Foreskin fibroblast (primary cell): ENCODE measurements at places on chromosomes 7 and 10.

DNA sequence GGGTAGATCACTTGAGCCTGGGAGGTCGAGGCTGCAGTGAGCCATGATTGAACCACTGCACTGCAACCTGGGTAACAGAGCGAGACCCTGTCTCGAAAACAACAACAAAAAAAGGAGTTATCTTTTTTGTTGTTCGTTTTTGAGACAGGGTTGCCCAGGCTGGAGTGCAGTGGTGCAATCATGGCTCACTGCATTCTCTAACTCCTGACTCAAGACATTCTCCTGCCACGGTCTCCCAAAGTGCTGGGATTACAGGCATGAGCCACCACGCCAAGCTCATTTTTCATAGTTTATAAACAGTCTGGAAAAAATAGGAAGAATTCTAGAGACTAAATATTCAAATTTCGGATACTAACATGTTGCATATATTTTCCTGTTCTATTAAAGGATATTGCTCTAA, 29.4 kb downstream of the SFXN4 start:
- DNase-seq, result no peak

DNA sequence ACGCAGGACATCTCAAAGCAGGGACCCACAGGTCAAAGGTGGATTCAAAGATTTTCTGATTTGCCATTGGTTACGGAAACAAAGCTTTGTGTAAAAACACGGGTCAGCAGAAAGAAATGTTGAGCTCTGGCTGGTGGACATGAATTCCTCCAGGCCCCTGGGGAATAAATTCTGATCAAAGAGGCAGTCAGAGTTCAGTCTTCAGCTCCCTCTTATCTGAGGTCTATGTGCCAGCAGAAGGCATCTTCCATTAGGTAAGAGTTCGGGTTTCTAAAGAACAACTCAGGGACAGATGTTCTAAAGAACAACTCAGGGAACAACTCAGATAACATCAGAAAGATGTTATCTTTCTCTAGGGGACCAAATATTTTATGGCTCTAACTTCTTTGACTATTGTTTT, 64.9 kb upstream of the PALS2 start:
- no peak for DNase-seq

- no peak for DNase-seq
Measured at GRCh38 chr7:97007583-97007861, 2.2 kb downstream of the DLX6 start.

- DNase-seq, result no peak
Measured at GRCh38 chr10:97736403-97736901, 476 bp upstream of the ZFYVE27 start.

DNA sequence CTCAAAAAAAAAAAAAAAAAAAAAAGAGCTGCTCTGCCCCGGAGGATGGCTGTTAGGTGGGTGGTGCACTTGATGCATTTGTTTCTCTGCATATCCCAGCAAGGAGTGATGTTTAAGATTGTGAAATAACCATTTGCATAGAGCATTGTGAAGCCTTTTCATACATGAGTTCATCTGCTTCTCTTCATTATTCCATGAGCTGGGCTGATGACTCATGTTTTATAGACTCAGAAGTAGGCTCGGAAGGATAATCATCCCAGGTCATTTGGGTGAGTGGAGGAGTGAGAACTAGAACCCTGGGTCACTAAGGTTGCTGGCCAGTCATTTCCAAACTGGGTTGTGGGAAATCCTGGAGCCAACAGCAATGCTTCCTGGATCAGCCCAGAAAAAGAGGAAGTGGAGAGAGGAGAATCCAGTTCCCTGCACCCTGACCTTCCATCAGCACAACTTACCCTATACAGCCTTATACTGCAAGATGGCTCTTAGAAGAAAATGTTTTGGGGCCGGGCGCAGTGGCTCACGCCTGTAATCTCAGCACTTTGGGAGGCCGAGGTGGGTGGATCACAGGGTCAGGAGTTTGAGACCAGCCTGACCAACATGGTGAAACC, 45.3 kb downstream of the TACC2 start:
- DNase-seq, result peak; percentile 76

DNA sequence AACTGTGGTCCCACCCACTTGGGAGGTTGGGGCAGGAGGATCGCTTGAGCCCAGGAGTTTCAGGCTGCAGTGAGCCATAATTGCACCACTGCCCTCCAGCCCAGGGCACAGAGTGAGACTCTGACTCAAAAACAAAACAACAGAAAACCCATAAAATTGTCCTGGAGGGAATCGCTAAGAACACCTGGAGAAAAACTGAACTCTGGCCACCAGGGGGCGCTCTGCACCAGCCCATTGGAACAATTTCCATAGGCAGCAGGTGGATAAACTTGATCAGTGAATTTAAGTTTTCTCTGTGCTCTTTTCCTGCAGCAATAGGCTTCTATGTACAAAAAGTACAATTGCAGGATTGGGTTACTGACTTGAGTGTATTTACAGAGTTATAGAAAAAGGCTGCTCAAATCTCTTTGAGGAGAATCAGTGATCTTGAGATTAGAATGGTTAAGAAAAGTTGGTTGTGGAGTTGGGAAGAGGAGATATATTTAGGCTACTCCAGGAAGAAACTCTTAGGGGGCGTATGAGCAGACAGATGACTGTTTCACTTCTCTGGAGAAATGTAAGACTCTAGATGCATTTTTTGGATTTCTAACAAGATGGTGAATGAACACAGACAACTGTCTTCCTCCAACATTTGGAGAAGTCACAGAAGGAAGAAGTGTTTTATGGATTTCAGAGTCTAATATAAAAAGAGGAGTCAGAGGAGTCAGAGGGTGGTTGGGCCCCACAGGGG, 274.9 kb upstream of the GALNT17 start:
- peak; percentile 14 for DNase-seq

- no peak for DNase-seq
Measured at GRCh38 chr7:117248829-117249228, 74.0 kb downstream of the WNT2 start.

DNA sequence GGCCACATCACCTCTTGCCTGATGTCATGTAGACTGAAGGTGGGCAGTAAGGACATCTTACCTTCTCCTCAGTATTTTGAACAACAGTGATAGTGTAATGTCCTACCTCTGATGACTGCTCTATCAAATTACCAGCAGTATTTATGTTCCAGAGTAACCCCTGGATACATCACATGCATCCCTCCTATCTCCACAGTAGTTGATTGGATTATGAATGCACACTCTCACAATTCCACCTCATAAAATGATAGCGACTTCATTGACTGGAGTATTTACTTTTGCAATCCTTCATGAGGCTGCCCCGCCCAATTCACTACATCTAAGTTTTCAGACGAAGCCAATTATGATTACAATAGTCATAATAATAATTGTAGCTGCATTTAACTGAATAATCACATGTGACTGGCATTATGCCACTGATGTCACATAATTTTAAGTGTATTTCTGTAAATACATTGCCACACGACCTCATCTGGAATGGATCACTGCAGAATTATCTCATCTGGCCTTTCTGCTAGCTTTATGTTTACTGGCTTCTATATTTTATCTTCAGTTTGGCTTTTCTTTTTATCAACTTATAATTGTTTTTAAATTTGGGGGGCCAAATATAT, 268.9 kb downstream of the SLC25A13 start:
- DNase-seq, result no peak

DNA sequence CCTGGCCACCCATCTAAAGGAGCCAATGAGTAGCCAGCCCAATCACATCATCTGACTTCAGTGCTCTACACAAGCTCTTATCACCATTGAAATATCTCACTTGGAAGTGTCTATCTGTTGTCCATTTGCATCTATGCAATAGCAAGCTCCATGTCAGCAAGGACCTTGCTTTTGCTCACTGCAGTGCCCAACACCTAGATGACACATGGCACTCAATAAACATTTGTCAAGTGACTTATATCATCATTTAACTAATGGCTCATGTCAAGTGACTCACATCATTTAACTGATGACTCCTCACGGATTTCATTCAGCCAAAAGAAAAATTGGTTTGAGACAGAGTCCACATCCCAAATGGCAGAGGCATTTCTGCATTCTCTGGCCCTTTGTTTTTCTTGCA, 92.9 kb upstream of the ADAM12 start:
- no peak for DNase-seq

DNA sequence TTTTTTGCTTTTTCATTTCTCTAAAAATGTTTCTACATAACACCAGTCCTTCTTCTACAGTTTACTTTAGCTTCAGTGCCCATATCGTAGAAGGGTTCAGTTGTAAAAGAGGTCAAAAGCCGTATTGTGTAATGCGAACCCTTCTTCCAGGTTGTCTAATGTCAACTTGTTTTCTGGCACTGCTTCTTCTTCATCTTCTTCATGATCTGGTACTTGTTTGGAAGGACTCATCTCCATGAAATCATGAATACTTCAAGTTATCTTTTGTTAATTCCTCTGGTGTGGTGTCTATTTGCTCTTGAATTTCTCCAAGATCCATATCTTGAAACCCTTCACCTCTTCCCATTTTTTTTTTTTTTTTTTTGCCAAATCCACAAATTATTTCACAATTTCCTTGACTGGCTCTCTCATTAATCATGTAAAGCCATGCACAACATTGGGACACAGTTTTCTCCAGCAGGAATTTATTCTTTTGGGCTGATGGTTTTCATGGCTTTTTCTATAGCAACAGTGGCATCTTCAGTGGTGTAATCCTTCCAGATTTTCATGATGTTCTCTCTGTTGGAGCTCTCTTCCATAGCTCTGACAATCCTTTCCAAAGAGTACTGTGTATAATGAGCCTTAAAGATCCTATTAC, 85.1 kb downstream of the CPED1 start:
- DNase-seq, result no peak

DNA sequence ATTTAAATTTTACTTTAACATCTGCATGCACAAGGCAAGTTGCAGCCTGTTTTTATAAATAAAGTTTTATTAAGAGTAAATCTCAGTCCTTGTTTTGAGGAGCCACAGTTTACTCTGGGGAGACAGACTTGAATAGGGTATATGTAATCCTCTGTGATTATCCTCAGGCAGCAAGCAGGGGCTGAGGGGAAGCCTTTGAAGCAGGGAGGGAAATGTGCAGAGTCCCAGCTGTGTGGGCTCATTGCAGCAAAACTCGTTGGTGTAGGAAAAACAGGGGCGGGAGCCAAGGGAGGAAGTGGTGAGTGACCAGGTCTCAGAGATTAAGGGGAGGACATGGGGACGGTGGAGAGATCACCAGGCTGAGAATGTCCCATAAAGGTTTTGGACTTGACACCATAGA, 34.3 kb upstream of the SMC3 start:
- peak; percentile 39 for DNase-seq

DNA sequence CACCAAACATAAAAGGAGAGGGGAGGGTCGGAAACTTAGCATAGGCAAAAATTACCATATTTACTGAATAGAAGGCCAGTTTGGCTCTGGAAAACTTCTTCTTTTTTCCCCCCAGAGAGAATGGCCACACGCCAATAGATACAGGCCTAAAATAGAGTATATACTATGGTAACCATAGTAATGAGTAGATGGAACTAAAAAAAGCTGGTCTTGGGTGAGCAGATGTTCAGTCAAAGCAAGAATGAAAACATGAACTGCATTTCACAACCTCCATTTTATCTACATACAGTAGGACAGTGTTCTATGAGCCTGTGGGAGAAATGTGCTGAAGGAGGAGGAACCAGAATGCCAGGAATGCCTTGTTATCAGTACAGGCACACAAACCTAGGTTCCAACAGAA, 141.7 kb upstream of the SEMA3A start:
- no peak for DNase-seq

GRCh38 chr7:78226059-78226719, 427.6 kb downstream of the PHTF2 start:
- peak; percentile 68 for DNase-seq
